Stimulated activated CD4-positive, alpha-beta T cell treated with anti-CD3 and anti-CD28 coated beads, TNF-alpha, amount 100 ng/mL, for 4 hours (primary cell): ENCODE measurements at places on chromosomes 6 and 20.

GRCh38 chr6:21259660-21260059 lies 333.9 kb upstream of the SOX4 start:
- DNase-seq: no peak

- DNase-seq: no peak
These were observed 43.6 kb upstream of the SMLR1 start for GRCh38 chr6:130783416-130784107.

DNA sequence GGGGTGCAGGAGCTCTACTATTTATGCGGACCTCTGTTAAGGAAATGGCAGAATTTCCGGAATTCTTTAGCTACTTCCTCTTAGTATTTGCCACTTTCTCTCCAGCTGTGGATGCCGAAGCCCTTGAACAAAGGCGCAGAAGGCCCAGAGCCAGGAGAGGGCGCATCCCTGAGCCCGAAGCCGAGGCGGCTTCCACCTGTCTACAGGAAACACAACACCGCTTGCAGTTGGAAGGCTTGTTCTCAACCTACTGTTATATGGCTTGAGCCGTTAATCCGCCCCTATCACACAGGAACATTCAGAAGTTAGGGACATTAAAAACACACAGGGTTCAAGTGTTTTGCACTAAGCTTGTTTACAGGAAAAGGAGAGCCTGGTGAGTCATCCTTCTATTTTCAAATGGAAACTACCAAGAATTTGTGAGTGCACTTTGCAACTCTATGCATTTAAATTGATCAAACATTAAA lies 417.1 kb downstream of the BCKDHB start:
- DNase-seq: no peak

GRCh38 chr20:1887321-1887720 lies 7.9 kb upstream of the SIRPA start:
- DNase-seq: no peak

- DNase-seq: no peak
These were observed 118.7 kb downstream of the EPHA7 start for GRCh38 chr6:93300661-93301060.

GRCh38 chr20:40441771-40442170 lies 247.3 kb downstream of the MAFB start:
- no peak for DNase-seq

DNA sequence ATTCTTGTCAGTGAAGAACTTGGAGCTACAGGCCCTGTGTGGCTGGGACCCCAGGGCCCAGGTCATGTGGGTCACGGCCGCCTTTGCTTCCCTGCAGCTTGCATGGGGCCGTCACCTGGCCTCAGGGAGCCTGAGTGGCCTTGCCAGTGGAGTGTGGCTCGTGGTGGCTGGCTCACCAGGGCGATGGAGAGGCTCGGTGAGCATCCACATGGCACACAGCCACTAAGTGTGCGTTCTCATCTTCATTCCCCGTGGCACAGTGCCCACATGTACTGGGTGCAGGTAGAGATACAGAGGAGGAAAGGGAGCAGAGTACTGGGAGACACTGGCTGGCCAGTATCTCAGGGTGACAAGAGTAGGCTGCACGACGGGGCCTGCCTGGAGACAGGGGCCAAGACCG lies 21.5 kb downstream of the MANBAL start:
- no peak for DNase-seq

DNA sequence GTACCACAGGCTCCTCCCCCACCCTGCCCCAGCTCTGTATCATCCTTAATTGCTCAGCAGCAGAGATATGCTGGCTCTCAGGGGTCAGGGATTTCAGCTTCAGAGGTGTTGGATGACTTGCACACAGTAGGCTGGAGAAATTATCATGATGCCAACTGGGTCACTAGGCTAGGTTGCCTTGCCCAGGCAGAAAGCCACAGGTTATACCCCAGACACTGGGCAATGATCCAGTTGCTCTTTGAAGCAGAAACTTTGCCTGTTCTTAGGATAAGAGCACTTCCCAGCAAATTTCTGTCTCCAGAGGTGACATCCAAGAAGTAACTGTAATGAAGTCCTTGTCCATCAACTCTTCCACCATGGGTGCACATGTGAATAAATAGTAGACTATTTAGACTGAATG lies 38.3 kb upstream of the SCML4 start:
- no peak for DNase-seq

GRCh38 chr20:24770628-24771541 lies 178.2 kb upstream of the CST7 start:
- DNase-seq: no peak

GRCh38 chr6:52985228-52985627 lies 9.9 kb downstream of the GSTA4 start:
- DNase-seq: no peak
